Amygdala (tissue), 56 donors: ENCODE measurements at places on chromosomes 12 and 14.

DNA sequence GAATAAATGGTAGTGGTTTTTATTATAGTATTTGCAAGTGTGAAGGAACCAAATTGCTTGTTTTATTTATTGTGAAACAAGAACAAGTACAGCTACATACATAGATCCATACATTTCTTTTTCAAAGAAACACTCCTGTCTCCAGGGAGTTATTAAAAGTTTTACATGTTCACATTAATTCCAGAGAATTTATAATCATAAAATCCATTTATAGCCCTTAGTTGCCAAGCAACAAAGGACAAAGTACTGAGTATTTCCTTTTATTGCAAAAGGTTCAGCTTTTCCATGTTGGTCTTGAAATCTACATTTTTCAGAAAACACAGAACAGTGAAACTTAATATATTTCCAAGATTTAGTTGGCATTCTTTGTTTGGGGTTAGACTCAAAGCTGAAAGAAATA lies 9.5 kb downstream of the MYRFL start:
- no peak for DNase-seq

DNA sequence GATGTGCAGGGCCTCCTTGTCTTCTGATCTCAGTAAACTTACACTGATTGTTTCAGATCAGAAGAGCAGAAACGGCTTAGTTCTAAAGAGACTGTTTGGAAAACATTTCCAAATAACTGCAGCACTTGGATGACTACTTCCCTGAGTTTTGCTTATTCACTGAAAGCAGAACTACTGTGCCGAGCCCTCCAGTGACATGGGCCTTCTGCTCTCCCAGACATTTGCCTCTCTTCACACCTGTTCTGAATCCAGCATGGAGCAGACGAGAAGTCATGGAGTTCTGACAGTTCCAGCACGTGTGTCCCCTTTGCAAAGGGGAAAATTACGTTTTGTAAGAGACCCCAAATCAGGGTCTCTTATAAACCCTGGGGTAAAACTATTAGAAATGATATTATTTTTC lies 31.4 kb downstream of the ETNK1 start:
- DNase-seq: no peak

DNA sequence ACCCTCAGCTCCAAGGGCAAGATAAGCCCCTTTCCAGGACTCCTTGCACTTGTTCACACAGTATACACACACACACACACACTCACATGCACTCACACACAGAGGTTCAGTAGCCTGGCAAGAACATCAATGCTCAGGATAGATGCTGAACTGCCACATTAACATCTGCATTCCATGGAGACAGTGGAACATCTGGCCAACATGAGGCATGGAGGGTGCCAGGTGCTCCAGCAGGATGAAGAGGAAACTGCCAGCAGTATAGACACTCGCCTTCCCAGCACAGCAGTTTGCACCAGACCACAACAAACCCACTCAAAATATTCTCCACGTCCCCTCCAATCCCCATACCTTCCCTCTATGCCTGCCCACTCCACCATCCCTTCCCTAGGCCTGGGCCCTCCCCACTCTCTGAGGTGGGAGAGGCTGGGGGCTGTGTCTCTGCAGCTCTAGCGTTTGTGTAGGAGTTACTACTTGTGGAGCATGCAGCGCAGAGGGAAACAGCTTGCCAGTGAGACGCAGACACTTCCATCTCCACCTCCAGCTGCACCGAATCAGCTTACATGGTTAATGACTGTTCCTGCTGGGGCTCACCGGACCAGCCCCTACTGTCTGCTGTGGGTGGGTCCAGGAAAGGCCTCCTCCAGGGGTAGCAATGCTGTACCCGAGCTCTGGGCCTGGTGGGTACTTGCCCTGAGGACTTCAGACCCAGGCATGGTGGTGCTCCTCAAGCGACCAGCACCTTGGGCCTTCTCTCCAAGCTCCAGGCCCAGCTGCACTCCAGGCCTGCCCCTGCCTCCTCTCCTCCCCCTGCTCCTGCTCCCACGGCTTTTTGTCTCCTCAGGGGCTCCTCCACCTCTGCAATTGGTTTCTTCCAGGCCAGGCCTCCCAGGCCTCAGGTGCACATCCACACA lies 18.6 kb upstream of the PLEKHG3 start:
- no peak for DNase-seq

- DNase-seq: no peak
These were observed 89.3 kb downstream of the OSBPL8 start for GRCh38 chr12:76470028-76470939.

DNA sequence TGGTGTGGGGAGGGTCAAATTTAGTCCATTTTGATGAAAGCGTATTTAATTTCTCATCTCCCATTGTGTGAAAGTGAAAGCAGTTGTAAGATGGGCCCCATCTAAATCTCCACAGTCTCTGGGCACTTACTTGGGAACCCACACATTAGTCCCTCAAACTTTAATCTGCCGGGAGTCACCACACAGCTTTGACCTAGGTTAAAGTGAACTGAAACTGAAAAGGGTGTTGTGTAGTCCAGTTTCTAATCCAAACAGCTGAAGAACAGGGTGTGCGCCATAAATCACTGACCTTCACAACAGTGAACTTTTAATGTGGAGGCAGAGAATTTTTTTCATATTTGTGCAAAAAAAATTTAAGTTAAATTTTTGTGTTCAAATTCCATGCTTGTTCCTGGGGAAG lies 48.4 kb upstream of the PTPRO start:
- DNase-seq: no peak

- no peak for DNase-seq
These were observed 23.6 kb upstream of the KCNH3 start for GRCh38 chr12:49515266-49515665.

- DNase-seq: no peak
These were observed 84.9 kb upstream of the PWP1 start for GRCh38 chr12:107600581-107601144.

DNA sequence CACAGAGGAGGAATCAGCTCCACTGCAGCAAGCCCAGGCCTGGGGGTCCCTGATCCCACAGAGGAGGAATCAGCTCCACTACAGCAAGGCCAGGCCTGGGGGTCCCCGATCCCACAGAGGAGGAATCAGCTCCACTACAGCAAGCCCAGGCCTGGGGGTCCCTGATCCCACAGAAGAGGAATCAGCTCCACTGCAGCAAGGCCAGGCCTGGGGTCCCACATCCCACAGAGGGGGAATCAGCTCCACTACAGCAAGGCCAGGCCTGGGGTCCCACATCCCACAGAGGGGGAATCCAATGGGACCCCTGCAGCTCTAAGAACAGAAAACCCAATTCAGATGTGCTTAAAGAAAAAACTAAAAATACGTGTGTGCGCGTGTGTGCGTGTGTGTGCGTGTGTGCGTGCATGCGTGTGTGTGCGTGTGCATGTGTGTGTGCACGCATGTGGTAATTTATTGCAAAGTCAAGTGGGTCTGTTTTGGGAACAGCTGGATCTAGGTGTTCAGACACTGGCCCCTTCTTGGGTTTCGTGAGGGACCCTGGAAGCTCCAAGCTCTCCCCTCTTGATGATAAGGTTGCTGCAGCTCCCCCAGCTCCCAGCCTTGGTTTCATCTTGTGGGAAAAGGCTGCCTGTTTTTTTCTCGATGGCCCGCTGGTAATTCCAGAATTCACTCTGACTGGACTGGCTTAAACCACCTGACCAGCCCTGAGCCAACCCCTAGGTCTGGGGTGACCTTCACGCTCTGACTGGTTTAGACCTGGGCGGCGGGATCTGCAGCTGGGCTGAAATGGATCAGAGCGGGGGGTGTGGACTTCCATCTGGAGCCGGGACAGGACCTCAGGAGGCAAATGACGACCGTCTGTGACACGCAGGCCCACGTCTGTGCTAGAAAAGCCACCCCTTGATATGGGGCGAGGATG lies 47.1 kb downstream of the GALNT9 start:
- DNase-seq: no peak

DNA sequence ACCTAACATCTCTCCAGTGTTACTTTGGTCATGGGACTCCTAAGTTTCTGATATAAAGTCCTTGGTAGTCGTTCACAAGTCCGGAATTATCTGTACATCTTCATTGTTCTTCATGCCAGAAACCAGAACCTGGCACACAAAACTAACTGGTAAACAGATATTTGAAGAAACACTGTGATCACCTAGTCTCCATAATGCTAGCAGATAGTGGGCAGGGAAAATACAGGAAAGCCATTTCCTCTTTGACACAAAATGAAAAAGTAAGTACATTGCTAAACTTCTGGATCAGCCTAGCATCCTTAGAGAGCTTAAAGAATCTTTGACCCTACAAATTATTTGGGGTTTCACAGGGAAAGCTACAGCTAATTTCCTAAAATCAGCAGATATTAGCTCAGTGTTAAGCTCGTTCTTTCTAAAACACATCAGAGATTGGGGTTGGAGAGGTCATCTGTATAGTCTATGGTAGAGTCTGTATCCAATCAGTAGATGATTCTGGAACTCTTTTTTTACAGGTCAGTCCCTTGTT lies 4.8 kb downstream of the DDIT3 start:
- DNase-seq: no peak

DNA sequence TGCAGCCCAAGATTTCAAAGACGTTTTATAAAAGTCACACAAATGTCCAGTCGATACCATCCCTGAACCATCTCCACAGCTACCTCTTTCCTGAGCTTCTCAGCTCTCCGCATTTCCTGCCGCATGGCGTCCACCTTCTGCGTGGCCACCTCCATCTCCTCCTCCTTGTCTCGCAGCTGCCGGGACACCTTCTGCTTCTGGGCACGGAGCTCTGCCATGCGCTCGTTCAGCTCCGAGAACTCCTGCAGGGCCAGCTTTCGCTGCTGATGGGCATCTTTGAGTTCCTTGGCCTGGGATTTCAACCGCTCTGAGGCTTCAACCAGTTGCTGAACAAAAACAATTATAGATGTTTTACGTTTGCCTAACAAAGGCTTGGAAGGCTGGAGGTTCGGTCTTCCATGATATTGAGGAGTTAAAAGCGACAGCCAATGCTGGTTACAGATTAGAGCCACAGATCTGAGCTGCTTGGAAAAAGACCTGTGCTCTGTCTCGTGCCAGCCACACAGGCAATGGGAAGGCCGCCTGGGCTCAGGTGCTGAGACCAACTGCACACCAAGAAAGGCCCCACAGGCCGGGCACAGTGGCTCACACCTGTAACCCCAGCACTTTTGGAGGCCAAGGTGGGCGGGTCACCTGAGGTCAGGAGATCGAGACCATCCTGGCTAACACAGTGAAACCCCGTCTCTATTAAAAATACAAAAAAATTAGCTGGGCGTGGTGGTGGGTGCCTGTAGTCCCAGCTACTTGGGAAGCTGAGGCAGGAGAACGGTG lies 49.6 kb downstream of the AMN start:
- no peak for DNase-seq

DNA sequence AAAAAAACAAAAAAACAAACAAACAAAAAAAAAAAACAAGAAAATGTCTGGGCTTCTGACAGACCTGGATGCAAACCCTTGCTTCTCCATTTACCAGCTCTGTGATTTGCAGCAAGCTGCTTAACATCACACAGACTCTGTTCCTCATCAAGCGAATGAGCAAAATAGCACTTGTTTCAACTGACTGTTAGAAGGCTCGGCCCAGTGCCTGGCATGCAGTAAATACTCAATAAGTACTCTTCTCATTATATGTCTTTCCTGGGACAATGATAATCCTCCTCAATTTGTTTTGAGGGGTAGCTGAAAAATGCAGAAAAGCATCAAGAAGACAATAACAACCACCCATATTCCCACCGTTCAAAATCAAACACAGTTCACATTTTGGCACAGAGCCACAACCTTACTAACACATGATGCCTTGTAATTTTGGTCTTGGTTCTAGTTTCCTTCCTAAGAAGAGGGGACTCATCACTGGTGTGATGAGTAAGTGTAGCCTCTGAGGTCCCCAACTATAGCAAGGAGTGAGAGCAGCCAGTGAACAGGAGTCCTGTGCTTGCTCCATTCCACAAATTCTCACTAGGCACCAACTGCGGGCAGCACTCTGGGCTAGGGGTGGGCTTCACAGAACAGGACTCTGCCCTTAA lies 60.4 kb downstream of the TTC7B start:
- DNase-seq: no peak

DNA sequence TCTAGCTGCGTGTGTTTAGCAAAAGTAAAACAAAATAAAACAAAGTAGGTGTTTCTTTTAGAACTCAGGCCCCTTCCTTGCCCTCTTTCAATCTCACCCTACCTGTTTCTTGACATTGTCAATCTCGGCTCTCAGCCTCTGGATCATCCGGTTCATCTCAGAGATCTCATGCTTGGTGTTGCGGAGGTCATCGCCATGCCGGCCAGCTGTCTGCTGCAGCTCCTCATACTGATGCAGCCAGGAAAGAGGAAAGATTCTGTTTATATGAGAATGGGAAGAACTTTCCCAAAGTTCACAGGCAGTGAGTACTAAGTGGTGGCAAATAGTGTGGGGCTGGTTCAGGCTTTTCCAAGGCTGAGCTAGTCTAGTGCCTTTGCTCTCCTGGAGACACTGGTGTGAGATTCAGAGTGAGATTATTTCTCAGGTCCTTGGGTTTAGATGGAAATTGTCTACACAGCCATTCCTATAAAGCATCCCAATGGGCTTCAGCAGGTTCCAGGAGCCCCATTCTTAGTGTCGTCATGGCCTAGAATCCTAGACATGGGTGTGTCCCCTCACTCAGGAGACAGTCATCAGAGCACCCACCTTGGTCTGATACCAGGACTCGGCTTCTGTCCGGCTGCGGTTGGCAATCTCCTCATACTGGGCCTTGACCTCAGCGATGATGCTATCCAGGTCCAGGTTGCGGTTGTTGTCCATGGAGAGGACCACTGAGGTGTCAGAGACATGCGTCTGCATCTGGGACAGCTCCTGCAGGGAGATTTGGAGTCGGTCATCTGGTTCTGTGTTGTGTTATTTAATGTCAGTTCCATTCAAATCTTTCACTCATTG lies 3.0 kb downstream of the KRT5 start:
- no peak for DNase-seq

DNA sequence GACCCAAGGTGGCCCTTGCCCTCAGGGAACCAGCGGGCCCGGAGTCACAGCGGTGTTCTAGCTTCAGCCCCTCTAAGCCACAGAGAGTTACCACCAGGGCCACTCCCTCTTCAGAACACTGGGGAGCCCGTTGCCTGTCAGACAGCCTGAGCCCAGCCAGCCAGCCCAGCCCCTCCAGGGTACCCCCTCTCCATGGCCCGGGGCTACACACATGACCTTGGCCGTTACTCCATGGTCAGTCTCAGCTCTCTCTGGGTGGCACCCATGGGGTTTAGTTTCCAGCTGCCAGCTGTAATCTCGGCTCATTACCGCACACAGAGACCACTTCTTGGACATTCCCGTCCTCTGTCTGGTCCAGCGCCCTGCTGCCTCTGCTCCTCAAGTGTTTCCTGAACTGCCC lies 35.0 kb downstream of the PPP2R5C start:
- DNase-seq: no peak

GRCh38 chr14:100669011-100669412 lies 57.7 kb upstream of the DLK1 start:
- no peak for DNase-seq

GRCh38 chr14:101627915-101628262 lies 66.6 kb downstream of the DIO3 start:
- DNase-seq: no peak

- no peak for DNase-seq
These were observed 149.0 kb downstream of the PRKCH start for GRCh38 chr14:61470261-61470960.

DNA sequence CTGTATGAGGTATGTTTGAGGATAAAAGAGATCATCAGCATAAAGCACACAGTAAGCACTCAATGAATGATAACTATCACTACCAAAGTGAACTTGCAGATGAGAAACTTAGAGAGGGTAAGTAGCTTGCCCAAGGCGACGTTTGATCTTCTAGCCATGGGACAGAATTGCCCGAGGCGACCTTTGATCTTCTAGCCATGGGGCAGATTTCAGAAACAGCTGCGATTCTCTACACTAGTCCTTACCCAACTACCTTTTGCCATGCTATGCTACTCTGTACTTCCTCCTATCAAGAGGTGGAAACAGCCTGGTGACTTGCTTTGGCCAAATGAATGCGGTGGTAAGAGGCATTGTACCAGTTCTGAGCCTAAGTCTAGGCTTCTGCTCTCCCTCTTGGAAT lies 23.7 kb upstream of the NT5DC3 start:
- DNase-seq: no peak
